ENCODE measurements at places on chromosomes 11 and 22.

GRCh38 chr22:31447337-31447736 is 42.3 kb downstream of the EIF4ENIF1 start:
- no peak for DNase-seq

- no peak for DNase-seq
Observed at GRCh38 chr11:86209806-86210657, 34.5 kb upstream of the EED start.

DNA sequence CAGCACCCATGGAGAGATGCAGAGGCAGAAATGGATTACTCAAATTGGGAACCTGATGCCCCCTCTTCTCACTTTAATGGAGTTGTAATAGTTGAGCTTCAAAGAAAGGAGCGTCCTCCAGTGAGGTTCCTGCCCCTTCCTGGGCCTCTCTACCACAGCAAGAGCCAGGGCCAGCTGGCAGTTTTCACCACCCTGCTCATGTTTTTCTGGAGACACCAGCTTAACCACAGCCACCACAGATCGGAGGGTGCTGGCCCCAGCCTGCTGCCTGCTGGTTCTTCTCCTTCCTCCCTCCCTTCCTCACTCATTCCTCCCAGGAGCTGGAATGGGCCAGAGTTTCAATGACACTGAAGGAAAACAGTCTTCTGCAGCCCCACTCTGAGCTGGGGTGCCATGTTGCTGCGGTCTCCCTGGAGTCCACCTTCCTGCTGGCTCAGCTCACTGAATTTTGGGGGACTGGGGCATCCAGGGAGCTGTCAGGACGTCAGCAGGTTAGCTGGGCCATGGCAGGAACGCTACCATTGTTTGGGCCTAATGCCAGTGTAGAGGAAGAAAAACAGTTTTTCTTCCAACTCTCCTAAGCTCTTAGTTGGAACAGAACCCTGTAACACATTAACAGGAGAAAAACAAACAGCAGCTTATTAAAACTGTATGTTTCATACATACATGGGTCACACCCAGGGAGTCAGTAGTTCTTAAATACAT is 57.7 kb downstream of the TRAF6 start:
- DNase-seq: no peak

DNA sequence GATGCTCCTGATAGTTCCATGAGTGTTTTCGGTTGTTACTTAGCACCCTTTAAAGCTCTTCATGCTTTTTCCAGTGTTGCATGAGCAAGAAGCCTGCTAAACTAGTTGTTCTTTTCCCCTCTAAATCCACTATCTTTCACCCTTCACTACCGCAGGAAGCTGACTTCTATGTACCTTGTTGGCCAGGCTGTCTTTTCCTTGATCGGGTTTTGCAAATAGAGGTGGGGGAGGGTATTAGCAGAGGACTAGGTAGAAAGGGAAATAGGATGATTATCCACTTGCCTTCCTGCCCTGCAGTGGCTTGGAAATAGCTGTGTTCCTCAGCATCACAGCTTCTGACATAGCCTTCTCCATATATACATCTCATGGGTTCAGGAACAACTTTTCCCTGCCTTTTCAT is 23.9 kb downstream of the AASDHPPT start:
- no peak for DNase-seq

GRCh38 chr11:22711071-22711770 is 44.8 kb downstream of the GAS2 start:
- DNase-seq: no peak

DNA sequence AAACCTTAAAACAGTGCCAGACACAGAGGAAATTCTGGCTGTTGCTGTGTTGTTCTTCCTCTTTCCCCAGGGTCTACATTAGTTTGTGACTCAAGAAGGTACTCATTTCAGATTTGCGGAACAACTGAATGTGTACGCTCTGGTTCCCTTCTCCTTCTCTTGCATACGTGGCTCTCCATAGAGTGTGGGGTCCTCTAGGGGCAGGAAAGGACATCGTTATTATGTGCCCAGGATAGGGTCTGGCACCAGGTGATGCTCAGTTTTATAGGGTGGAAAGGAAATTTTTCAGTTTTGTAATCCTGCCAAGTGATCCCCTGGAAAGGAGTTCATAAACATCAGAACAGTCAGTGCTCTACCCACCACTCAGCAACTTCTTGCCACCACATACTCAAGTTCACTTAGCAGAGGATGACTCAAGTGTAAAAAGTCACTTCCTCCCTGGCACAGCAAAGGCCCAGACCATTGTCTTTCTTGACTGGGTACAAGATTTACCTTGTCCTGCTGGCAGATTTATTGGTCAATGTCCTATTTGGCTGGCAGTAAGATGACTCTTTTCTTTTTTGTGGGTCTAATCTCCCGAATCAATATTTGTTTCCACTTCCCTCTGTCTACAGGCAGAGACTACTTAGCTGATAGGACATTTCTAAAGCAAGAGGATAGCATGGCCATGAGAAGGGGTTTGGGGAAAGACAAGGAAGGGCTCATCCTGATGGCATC is 246.0 kb upstream of the TENM4 start:
- no peak for DNase-seq

DNA sequence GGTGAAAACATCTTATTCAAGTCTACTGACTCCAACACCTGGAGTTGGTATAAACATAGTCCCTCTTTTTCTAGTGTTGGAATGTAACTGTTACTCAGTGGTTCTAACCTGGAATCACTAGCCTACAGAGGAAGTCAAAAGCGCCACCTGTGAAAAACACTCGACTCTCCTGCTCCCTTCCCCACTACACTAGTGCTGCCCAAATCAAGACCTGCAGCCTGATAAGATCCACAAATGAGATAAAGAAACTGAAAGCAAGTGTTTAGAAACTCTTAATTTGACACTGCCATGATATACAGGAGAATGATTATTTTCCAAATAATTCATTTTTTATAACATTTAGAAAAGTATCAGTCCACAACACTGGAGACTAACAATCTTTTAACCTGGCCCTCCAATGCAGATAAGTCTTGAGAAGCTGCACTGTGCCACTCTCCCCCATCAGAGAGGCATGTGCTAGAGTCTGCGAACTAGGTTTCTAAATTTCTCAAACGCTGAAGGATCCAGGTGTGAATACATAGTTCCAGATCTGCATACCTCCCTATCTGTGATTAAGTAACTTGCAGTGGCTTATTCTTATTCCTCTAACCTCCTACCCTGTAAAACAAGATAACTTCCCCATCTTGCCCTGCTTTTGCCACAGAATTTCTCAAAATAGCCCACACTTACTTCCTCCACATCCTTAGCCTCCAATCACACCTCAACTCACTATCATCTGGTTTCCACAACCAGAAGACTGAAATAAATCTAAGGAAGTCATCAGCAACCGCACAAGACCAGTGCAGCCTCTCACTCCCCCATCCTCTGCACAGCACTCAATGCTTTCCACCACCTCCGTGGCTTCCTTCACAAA is 88.1 kb downstream of the RRAS2 start:
- DNase-seq: no peak

- DNase-seq: no peak
Observed at GRCh38 chr22:25114369-25115362, 85.0 kb upstream of the CRYBB3 start.

GRCh38 chr11:45755281-45755859 is 49.6 kb upstream of the SLC35C1 start:
- DNase-seq: no peak

DNA sequence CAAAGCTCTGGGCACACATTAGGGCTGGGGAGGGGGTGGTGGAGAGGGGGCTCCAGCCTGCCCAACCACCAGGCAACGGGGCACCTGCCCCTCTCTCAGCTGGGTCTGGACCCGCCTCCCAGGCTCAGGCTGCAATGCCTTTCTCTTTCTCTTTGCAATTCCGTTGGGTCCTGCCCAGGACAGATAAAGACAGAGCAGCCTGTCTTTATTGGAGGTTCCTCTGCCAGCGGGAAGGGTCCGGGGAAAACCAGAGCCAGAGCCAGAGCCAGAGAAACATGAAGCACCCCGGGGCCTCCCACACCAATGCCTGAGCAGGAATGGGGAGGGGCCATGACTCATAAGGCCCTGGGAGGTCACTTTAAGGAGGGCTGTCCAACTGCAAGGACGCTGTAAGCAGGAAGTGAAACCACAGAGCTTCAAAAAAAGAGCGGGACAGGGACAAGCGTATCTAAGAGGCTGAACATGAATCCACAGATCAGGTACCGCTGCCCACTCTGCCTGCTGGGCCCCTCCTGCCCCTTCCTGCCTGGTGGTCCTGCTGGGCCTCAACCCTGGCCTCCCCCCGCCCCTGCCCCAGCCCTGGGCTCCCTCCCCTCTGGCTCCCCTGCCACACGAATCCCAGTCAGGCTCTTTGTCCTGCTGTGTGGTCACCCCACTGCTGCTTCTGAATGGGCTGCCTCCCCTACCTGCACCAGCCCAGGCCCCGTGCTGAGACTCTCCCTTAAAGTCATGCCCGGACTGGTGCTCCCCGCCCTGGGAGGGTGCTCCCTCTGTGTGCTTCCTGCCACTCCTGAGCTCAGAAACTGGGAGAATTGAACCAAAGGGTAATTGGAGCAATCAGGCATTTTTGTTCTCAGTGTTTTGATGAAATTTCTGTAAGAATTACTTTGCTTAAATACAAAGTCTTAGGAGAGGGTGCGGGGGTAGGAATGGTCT is at the start of gene APOBEC3B:
TSS of gene APOBEC3B (plus strand) at position 356 of the 936 bp plus-strand sequence. CDS start at position 463, 107 bp downstream.
- peak; percentile 37 for DNase-seq

- DNase-seq: no peak
Observed at GRCh38 chr11:63821411-63821810, 8.2 kb downstream of the SPINDOC start.

DNA sequence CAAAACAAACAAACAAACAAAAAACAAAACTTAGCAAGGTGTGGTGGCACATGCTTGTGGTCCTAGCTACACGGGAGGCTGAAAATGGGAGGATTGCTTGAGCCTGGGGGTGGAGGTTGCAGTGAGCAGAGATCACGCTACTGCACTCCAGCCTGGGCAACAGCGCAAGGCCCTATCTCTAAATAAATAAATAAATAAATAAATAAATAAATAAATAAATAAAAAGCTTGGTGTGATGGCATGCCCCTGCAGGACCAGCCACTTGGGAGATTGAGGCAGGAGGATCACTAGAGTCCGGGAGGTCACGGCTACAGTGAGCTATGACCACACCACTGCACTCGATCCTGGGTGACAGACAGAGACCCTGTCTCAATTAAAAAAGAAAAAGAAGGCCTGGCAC is 9.0 kb upstream of the STARD10 start:
- DNase-seq: no peak

DNA sequence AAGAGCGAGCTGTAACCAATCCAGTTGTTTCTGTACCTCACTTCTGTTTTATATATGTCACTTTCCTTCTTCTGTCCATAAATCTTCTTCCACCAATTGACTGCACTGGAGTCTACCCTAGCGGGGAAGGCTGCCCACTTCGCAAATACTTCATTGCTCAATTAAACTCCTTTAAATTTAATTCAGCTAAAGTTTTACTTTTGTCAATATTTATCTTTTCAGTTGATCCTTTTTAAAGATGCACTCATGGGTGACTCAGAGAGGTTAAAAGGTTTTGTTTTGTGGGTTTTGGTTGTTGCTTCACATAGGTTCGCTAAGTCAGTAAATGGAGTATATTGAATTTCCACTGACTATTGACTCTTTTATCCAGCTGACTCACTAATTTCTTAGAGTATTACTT is 597.2 kb downstream of the DLG2 start:
- no peak for DNase-seq

GRCh38 chr22:35350539-35351503 is 30.1 kb upstream of the HMOX1 start:
- DNase-seq: peak; percentile 72

GRCh38 chr11:35784699-35785098 is 122.1 kb downstream of the TRIM44 start:
- DNase-seq: no peak

DNA sequence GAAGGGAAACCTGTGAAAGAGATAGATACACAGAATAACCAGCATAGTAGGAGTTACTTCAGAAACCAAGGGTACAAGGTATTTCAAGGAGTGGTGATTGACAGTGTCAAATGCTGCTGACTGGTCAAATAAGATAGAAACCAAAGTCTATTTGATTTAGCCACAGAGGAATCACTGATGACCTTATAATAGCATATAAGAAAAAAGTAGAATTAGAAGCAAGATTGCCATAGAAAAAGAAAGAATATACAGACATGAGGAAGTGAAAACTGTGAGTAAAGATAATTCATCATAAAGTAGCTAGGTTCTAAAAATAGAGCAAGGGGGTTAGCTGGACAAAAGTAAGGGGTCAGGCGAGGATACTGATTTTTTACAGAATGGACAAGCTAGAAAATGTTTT is 14.2 kb downstream of the ZBTB44 start:
- no peak for DNase-seq

DNA sequence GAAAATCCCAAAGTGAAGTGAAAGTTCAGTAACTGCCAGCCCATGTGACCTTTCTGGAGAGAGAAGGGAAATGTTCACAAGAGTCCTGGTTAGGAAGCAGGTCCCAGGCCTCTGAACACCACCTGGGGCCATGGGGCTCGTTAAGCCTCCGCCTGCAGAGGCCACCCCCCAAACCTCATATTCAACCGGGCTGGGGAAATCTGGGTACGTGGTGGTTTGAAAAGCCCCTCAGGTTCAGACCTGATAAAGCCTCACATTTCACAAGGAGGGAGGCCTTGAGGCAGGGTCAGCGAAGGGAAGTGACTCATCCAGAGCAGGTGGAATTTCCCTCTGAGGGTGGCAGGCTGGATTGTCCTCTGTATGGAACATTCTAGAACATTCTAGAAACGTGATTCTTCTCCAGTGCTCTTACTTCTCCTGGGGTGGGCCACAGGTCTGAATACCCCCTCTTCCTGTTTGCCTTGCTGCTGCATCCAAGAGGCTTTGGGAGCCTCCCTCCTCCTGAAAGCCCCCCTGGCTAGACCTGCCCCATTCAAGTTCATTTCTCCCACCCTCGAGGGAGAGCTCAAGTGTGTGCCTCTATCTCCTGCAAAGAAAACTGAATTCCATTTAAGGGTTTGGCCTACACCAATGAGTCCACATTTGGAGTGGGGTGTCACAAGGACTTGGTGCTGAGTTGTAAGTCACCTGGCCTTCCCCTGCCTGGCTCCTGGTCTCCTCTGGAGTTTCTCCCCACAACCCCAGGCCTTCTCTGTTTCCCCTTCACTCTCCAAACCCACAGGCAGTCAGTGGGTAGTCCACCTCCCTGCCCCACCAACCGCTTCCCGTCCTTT is 6.3 kb downstream of the FXYD2 start:
- DNase-seq: no peak

- DNase-seq: no peak
Observed at GRCh38 chr11:87284306-87284705, 246.6 kb downstream of the TMEM135 start.
